Stimulated activated CD4-positive, alpha-beta T cell treated with anti-CD3 and anti-CD28 coated beads, Interleukin-12 subunit alpha, Interleukin-12 subunit beta, amount 100 ng/mL, for 48 hours (primary cell): ENCODE measurements at places on chromosomes 12 and 14.
A peak's percentile ranks its signal among the peaks of the same experiment; 100 is the strongest.

- no peak for DNase-seq
Measured at GRCh38 chr12:4203772-4204376, 69.7 kb upstream of the CCND2 start.

DNA sequence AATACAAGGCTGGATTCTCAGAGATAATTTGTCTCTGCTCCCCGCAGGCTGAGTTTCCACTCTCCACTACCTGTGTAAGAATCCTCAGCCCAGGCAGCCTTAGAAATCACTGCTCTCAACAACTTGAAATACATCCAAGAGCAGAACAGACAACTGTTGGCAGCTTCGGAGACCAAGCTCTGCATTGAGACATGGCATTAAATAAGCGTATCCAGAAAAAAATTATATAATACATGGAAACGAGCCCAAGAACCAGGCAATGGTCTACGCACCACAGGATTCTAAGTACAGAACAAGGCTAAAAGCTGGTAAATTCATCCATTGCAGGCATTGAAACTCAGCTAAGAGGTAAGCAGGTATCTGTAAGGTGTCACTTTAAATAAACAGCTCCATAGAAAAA lies 165.5 kb upstream of the DIO3 start:
- no peak for DNase-seq

- peak; percentile 83 for DNase-seq
Measured at GRCh38 chr14:106831322-106831720, 1304.9 kb downstream of the TMEM121 start.

DNA sequence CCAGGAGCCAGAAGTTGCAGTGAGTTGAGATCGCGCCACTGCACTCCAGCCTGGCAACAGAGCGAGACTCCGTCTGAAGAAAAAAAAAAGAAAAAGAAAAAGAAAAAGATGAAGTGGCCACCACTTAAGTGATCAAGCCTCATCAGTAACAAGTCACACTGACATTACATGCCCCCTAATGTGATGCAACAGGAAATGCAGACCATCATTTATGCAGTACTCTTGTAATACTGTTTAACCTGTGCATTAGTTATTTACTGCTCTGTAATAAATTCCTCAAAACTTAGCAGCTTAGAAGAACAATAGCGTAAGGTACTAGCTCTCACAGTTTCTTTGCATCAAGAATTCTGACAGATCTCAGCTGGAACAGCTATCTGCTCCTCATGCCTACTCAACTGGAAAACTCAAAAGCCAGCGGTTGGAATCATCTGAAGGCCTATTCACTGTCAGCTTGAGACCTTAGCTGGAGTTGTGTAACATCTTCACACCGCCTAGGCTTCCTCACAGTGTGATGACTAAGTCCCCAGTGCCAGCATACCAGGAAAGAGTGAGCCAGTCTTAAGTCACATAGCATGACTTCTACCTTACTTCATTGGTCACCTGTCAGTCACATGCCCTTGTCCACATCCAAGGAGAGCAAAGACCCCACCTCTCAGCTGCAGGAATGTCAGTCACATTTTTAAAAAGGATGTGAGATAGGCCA lies 31.5 kb downstream of the EPS8 start:
- DNase-seq, result no peak

- no peak for DNase-seq
Measured at GRCh38 chr14:91254461-91254860, 10.0 kb upstream of the GPR68 start.

GRCh38 chr14:60212503-60213371 lies 36.3 kb upstream of the PPM1A start:
- no peak for DNase-seq

DNA sequence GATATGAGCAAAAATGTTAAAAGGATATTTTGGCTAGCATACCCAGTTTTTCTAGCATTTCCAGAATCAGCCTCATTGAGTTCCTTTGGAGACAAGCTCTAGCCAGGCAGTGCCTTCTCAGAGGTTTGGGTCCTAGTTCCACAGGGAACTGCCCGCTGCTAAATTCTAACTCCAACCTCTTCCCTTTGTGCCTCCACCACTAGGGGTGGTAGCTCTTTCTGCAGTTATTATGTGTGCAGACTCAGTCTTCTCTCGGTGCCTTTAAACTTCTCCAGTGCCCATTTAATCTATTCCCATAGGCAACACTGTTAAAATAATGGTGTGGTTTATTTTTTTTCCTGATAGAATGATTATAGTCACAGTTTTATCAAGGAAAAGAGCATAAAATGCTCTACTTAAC lies 21.5 kb upstream of the SLC25A3 start:
- no peak for DNase-seq

- no peak for DNase-seq
Measured at GRCh38 chr12:19771858-19772257, 332.6 kb downstream of the AEBP2 start.

- DNase-seq, result no peak
Measured at GRCh38 chr12:104467346-104467837, 10.6 kb downstream of the CHST11 start.

GRCh38 chr12:32545413-32545980 lies 133.6 kb upstream of the DNM1L start:
- DNase-seq, result no peak

DNA sequence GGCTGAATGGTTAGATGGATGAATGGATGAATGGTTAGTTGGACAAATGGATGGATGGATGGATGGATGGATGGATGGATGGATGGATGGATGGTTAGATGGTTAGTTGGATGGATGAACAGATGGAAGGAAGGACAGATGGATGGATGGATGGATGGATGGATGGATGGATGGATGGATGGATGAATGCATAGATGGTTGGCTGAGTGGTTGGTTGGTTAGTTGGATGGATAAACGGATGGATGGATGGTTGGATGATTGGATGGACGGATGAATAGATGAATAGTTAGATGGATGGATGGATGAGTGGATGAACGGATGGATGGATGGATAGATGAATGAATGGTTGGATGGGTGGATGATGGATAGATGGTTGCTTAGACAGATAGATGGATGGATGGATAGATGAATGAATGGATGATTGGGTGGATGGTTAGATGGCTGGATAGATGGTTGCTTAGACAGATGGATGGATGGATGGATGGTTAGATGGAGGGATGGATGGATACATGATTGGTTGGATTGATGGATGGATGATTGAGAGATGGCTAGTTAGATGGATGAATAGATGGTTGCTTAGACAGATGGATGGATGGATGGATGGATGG lies 48.8 kb upstream of the HSPB8 start:
- DNase-seq, result no peak

DNA sequence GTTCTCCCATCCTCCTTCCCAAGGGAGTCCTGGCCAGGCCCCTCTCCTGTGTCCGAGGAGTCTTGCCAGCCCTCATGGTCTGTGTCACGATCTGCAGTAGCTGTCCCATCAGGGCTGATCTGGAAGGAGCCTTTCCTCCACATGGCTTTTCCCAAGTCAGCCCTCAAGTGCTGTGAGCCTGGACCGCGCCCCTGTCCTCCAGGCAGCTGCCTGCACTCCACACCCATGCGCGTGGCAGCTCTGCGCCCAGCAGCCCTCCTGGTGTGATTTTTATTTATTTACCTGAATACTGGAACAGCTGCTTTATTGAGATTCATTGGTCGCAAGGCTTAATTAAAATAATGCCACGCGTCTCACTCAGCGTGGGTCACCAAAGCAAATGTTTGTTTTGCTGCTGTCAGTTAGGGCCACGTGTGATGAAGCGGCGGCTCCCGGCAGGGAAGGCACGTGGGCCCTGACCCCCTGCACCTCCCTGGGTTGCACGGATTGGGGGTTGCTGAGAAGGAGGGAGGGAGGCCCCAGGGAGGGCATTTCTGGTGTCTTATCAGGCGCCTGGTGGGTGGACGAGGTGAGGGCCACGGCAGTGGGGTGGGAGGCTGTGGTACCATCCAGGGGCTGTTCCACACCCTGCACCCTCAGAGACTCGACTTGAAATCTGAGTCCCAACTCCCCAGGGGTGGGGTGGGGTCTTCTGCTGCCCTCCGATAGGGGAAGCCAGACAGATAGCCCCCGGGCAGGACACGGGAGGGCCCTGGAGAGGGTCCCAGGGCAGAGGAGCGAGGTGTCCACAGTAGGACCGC lies 206.3 kb upstream of the C14orf180 start:
- no peak for DNase-seq

GRCh38 chr12:116373572-116374206 lies 96.2 kb upstream of the MED13L start:
- no peak for DNase-seq

DNA sequence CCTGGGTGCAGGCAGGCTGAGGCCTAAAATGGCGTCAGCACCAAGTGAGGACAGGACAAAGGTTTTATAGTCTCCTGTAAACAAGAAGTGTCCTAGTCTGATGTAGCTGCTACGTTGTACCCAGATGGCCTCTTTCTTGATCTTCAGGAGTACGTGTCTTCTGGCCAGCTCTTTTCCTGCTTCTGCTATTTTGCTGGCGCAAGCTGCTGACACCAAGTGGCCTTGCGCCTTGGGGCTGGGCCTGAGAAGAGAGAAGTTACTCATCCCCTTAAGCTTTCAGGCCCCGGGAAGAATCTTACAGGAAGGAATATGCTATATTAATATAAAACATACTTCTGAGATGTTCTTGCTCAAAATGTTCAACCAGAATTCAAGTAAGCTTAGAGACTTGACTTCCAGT lies 605.2 kb downstream of the GALC start:
- no peak for DNase-seq

DNA sequence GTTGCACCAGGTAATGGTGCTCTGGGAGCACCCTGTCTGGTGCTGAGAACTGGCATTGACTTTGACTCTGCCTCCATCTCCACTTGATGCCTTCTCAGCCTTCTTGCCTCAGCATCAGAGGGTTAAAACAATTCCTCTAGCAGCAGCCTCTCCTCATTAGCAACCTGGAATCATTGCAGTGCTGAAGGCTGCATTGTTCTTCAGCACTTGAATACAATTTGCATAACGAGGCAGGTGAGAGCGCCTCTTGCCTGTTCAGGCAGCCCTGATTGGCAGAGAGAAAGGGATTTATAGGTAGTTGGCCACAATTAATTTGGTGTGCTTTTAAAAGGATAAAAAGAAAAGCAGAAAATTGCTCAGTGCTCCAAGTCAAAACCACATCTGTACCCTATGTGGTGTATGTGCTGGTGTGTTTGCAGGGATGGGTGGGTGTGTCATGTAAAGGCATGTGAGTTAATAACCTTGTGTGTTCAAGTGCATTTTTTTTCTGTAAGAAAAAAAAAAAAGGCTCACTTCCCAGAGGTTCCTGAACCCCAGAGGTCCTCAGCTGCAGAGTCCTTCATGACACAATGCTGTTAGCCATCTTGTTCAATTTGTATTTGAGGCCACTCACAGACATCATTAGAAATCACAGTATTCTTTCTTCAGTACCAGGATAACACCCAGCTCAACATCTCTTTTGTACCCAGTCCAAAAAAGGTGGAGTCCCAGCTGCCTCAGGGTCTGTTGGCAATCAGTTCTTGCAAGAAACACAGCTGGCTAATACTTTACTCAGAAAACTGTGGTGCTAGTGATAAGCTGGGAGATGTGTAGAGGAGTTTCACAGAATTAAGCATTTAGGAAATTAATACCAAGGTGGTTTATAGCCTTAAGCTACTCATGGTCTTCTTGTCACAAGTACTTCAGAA lies 385.6 kb downstream of the GRIN2B start:
- no peak for DNase-seq

DNA sequence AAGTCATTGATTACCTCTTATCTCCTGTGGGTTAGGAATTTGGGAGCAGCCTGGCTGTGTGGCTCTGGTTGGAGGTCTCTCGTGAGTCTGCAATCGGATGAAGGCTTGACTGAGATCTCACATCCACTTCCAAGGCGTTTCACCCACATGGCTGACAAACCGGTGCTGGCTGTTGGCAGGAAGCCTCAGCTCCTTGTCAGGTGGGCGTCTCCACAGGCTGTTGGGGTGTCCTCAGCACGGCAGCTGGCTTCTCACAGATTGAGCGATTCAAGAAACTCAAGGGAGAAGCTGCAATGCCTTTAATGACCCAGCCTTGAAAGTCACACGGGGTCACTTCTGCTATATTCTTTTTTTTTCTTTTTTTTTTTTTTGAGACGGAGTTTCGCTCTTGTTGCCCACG lies 28.6 kb upstream of the CORO1C start:
- no peak for DNase-seq

DNA sequence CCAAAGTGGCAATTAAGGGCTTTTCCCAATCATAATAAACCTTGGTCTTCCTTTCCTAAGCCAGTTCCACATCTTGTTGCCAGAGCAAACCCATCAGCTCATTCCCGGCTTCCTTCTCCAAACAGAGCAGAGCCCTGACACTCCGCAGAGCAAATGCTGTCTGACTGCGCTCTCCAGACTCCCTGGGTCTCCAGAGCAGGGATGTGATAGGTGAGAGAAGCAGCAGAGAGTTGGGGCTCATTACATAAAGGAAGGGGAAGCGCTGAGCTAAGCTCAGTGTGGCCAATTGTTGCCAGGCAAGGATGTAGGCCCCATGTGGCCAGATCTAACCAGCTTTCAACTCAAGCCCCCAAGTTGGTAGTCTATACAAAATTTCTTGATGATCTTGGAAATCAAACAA lies 36.2 kb upstream of the PAX9 start:
- DNase-seq, result no peak

- no peak for DNase-seq
Measured at GRCh38 chr12:52649066-52649465, 2.9 kb downstream of the KRT2 start.

- no peak for DNase-seq
Measured at GRCh38 chr12:501722-502447, 42.1 kb downstream of the B4GALNT3 start.

DNA sequence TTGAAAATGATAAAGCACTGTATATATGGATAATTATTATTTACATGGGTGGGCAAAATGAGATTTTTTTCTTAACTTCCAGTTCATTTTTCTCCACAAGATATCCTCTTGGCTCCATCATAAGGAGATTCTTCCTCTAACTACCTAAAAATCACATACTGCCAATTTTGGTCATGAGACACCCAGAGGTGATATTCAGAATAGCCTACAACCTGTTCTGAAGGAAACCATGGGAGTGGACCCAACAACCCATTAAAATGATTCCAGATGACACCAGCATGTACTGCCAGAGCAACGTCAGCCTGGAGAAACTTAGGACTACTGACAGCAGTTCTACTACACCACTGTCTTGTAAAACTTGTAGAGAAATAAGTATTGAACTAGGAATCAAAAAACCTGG lies 136.3 kb upstream of the TMPO start:
- DNase-seq, result no peak

DNA sequence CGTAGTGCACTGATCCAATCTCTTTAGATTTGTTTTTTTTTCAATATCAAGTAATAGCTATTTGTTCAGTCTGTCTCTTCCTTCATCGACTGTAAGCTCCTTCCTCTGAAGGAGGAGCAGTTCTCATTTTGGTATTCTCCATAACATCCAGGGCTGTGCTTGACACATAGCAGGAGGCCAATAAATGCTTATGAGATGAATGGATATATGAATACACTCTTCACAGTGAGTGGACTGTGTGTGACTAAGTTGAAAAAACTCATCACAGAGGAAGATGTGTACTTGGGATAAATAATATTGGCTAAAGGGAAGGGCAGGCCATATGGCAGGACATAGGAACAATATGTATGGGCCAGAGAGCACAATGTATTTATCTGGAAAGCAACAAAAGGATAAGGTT lies 205.3 kb upstream of the PRICKLE1 start:
- no peak for DNase-seq
